ENCODE measurements at places on chromosomes 6 and 20.
A peak's percentile ranks its signal among the peaks of the same experiment; 100 is the strongest.

GRCh38 chr20:63968928-63969760 lies 586 bp downstream of the ZNF512B start:
- peak; percentile 39 for DNase-seq

GRCh38 chr6:20366082-20366830 lies 35.4 kb upstream of the E2F3 start:
- peak; percentile 12 for DNase-seq

DNA sequence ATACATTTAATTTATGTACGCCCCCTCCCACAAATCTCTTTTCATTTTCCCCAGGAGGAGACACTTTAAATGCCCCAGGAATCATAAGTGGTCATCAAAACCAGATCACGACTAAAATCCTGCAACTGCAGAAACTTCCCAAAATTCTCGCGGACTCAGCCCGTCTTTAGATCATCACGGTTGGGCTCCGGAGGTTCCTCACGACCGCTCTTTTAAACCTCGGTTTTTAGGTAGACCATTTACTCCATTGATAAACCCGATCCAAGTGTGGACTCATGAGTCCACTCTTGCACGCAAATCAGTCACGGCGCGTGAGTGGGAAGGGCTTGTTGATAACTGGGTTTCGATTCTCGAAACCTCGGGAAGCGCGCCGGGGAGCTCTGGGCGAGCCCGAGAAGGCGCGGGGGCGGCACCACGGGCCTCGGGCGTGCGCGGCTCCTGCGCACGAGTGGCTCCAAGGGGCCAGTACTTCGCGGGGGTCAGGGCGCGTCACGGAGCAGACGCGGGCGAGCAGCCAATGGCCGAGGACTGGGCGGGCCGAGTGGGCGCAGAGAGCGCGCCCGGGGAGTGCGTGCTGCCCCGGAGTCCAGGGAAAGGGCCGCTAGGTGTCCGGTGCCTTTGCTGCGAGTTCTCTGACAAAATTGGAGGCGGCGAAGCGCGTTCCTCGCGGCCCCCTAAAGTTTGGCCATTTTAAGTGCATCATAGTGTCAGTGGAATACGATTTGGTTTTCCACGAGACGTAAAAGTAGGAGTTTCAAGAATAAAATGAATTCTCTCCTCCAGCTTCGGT lies 635 bp upstream of the TENT5A start:
- peak; percentile 36 for DNase-seq

GRCh38 chr6:48110436-48111142 lies 408 bp downstream of the PTCHD4 start:
- DNase-seq: no peak

- DNase-seq: no peak
Measured at GRCh38 chr6:11485271-11485670, 52.3 kb upstream of the TMEM170B start.

GRCh38 chr6:33344701-33345697 lies 27.5 kb upstream of the ZBTB22 start:
- peak; percentile 82 for DNase-seq

DNA sequence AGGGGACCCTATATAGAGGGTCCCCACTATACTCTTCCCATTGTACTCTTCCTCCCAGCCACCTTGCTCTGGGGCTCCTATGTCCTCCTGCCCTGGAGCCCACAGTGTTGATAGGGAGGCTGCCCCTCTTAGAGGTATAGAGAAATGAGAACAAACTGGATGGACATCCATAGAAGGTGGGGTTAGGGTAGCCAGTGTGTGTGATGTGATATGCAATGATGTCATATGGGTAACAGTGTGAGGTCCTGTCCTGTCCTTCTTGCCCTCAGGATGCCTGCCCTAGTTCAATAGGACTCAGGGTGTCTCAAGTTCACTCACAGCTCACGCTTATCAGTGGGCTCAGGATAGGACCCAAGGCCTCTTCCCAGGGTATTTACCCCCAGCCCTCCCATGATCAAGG lies 435 bp downstream of the PTCRA start:
- DNase-seq: no peak

- DNase-seq: peak; percentile 22
Measured at GRCh38 chr6:12844284-12845223, 128.0 kb downstream of the PHACTR1 start.

- DNase-seq: no peak
Measured at GRCh38 chr6:154974485-154975149, 20.5 kb upstream of the TIAM2 start.

GRCh38 chr6:111666847-111667246 lies 61.2 kb upstream of the TRAF3IP2 start:
- no peak for DNase-seq

GRCh38 chr6:96194675-96195074 lies 178.9 kb downstream of the FUT9 start:
- no peak for DNase-seq

DNA sequence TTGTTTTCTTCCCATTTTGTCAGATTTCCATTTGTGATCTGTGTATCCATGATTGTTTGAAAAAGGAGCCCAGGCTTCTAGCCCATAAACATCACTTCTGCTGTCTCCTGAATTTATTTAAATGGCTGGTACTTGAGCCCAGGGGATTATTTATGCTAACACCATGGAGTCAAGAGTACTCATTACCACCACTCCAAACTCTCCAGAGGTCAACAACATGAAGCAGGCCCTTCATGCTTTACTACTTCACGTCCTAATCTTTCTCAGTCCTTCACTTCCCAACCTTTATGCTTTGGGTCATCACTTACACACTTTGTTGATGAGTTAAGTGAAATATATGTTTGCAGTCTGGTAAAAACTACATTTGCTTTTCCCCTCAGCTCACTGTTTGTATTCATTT lies 247.8 kb downstream of the BMP2 start:
- DNase-seq: no peak

GRCh38 chr6:144349690-144350527 lies 64.8 kb downstream of the UTRN start:
- peak; percentile 70 for DNase-seq

- DNase-seq: no peak
Measured at GRCh38 chr20:25081730-25082497, at the start of gene VSX1. TSS of gene VSX1 (minus strand) at chr20:25082141. CDS start at chr20:25082096, 45 bp downstream.

Measured in activated CD4-positive, alpha-beta T cell treated with anti-CD3 and anti-CD28 coated beads, Interleukin-2, Interleukin-6, amounts not matched to agents 100 ng/mL and 50 ng/mL, durations not matched to agents 16 hours and 8 hours (primary cell).